ENCODE measurements at places on chromosomes 12 and 14.

DNA sequence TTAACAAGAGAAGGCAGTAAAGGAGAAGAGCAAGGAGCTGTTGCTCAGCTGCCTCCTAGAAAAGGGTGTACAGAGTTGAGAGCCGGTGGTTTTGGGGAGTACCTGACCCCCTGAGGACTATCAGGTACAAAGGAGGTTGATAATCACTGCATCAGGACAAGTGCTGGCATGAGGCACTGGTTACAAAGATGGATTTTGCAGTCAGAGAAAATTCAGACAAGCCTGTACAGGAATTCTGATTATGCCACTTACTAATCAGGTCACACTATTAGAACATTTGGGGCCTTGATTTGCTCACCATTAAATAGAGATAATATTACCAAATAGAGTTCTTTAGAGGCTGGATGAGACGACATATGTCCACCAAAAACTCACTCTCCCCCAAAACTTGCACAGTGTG, 450.9 kb upstream of the TMPO start:
- no peak for DNase-seq

DNA sequence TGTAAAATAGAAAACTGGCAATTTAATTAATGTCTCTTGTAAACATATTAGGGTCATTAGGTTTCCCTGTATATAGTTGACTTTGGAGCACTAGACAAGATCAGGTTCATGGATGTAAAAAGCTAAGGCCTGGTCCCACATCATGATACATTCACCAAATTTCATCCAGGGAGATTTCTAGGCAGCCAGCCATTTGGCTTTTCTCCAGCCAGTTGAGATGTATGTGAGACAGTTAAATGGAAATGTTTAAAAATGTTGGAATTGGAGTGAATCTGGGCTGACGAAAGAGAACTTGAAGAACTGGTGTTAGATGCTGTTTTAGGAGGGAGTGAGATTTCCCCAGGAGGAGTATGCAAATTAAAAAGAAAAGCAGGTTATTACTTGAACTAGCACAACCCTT, 41.8 kb upstream of the CLEC14A start:
- no peak for DNase-seq

- no peak for DNase-seq
These were observed 29.9 kb downstream of the SLC41A2 start for GRCh38 chr12:104928036-104928745.

GRCh38 chr12:24421759-24422158, 472.3 kb upstream of the SOX5 start:
- no peak for DNase-seq

GRCh38 chr12:122096591-122097149, 18.1 kb downstream of the MLXIP start:
- DNase-seq = no peak

- no peak for DNase-seq
These were observed 60.5 kb upstream of the USP44 start for GRCh38 chr12:95611676-95612309.

DNA sequence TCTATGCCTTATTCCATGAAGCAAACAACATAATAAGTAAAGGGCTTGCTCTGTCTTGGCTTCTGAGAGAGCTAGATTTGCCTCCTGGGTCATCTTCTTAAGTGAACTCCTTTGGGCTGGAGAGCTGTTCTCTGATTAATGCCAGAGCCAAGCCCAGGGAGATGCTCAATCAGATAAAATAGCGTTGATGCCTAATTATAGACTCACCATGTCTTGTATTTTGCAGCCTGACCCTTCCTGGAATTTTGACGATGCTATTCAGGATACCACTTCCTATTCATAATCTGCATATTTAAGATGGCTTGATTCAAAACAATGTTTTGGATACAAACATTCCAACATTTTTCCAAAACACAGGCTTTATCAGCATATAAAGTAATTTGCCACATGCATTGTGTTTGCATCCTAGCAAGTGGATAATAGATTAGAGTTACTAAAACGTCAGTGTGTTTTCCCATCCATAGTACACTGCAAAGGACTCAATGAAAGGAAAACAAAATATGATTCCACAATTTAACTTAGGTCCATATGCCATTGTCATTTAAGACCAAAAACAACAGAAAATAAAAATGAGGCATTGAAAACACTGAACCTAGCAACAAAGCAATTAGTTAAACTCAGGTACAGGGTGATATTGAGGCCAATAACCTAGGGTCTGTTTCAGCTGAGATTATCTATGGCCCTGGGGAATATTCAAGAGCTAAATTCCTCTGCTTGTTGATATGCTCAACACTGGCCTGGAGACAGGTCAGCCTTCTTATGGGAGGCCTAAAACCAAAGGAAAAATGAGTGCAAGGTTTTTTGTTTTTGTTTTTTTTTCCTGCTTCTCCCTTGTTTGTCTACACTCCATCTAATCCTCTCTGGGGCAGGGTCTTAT, 184.2 kb upstream of the FOXN3 start:
- DNase-seq = no peak

DNA sequence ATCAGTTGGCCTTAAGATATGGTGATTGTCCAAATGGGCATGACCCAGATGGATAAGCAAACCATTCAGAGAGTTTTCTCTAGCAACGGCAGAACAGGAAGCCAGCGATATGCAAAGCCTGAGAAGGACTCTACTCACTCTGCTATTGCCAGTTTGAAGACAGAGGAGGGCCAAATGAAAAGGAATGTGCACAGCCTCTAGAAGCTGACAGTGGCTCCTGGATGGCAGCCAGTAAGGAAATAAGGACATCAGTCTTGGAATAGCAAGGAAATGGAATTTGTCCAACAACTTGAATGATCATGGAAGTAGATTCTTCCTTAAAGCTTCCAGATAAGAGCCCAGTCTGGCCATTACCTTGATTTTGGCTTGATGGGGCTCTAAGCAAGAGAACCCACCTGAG, 60.0 kb downstream of the TMTC2 start:
- DNase-seq = no peak

DNA sequence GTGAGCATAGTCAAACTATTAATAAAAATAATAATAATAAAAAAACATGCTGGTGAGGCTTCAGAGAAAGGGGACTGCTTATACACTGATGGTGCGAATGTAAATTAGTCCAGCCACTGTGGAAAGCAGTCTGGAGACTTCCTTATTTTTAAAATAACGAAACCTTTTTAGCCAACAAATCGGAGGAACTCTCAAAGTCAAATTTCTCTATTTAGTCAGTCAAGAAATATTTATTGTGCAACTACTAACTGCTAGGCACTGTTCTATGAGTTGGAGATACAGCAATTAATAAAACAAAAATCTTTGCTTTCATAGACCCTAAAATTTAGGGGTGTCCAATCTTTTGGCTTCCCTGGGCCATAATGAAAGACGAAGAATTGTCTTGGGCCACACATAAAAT, 10.8 kb downstream of the TAOK3 start:
- DNase-seq = no peak

DNA sequence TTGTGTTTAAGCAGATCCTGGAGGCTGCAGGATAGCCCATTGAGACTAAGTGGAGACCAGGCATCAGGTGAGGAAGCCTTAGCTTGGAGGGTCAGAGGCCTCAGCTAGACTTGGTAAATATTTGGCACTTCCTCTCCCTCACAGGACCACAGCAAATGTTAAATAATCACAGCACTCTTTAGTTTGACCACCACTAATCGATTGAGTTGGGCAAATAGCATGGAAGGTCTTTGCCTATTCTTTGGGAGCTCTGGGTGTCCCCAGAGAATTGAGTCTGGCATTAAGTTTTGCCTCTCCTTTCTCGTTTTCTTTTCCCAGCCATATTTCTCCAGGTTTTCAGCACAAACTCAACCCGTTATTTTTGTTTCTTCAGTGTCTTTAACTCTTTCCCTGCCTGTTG, 61.4 kb downstream of the ETV6 start:
- no peak for DNase-seq

DNA sequence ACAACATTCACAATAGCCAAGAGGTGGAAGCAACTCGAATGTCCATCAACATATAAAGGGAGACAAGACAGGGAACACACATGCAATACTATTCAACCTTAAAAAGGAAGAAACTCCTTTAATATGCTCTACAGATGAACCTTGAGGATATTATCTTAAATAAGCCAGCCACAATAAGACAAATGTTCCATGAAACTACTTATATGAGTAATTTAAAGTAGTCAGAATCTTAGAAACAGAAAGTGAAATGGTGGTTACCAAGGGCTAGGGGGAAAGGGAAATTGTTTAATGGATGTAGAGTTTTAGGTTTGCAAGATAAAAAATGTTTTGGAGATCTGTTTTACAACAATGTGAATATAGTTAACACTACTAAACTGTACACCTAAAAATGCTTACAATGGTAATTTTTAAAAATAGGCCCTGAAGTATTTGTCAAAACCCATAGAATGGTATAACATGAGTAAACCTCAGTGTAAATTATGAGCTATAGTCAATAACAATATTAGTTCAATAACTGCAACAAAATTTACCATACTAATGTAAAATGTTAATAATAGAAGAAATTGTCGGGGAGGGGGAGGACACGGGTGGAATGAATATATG, 71.1 kb downstream of the EGLN3 start:
- no peak for DNase-seq

All from hypothalamus (tissue), 51 donors.